Non-pigmented ciliary epithelial cell (primary cell): ENCODE measurements at places on chromosomes 5 and 9.

DNA sequence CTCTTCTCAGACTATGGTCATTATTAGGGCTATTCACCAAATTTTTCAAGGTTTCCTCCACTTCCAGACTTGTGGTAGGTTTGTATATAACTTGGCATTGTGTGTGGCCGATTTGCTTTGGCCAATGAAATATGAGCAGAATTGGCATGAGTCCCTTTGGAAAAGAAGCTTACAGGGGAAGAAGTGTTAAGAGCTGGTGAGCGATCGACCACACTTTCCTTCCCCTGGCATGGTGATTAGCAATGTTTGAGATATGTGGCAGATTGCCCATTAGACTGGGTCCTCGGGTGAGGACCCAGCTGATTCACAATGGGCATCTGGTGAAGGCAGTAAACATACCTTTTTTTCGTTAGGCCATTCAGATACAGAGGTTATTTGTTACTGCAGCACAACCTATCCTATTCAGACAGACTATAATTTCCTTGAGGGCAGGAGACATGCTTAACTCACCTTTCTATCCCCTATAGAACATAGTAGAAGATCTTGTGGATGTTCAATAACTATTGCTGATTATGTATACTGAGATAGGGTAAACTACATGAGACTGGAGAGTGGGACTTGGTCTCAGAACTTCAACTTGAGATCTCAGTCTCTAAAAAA, 62.8 kb upstream of the KLF9 start:
- no peak for DNase-seq

DNA sequence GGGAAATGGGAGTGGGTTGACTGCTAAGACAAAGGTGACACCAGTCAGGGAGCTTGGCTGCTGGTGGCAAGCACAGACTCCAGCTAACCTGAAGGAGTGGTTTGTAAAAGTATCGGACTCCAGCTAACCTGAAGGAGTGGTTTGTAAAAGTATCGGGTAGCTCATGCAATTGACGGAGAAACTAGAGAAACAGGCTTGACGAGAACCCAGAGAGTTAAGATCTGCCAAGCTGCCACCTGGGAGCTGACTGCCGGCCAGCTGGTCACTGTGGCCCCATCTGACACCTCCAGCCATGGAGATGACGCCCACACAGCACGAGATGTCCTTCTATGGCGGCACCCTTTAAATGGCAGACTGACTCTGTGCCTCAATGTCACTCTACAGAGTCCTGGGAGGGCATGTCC, 28.3 kb upstream of the CRB2 start:
- DNase-seq = no peak

DNA sequence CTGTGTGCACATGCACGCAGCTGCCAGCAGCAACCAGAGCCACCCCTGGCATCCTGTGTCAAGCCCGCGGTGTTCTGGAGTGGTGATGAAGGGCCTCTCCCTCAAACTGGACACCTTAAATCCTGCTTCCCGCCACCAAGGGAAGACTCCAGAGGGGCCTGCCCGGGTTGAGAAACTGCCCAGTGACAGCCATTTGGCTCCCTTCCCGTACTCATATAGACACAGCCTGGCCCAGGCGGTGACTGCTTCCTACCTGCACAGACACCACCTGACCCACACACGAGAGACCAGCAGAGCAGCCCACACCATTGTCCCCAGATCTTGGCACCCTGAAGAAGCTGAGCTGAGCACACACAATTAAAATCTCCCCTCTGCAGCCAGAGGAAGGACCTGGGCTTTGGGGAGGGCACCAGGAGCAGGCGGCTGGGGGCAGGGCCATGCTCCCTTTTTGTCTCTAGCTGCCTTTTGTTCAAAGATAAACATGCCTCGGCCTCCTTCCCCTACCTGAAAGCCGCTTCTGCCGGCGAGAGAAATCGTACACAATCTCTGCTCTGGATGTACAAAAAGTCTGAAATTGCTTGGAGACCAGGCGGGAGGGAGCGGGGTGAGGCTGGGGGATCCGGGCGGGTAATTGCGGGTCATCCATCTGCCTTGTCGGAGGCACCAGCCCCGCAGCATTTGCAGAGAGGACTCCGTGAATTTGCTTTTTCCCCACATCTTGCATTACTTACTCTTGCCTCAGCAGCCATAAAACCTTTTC, 78.4 kb downstream of the TSPAN17 start:
- DNase-seq = no peak

- DNase-seq = no peak
Measured at GRCh38 chr5:170397059-170397458, 7.9 kb upstream of the KCNMB1 start.

- no peak for DNase-seq
Measured at GRCh38 chr9:111037356-111037707, 938 bp downstream of the LPAR1 start.

DNA sequence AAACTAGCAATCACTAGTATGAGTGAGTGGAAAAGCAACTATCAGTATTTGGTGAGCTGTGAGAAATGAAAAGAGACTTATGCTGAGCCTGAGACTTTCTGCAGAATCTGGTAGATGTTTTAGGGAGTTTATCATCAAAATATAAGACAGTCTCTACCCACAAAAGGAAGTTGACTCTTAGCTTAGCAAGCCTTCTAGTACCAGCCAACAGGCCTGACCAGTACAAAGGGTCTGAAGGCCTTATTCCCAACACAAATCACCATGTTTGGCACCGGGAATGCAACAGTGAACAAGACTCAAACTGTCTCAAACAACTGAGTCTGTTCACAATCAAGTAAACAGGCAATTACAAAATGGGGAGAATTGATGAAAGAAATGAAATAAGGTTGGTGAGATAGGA, 244.4 kb downstream of the CWC27 start:
- DNase-seq = no peak

DNA sequence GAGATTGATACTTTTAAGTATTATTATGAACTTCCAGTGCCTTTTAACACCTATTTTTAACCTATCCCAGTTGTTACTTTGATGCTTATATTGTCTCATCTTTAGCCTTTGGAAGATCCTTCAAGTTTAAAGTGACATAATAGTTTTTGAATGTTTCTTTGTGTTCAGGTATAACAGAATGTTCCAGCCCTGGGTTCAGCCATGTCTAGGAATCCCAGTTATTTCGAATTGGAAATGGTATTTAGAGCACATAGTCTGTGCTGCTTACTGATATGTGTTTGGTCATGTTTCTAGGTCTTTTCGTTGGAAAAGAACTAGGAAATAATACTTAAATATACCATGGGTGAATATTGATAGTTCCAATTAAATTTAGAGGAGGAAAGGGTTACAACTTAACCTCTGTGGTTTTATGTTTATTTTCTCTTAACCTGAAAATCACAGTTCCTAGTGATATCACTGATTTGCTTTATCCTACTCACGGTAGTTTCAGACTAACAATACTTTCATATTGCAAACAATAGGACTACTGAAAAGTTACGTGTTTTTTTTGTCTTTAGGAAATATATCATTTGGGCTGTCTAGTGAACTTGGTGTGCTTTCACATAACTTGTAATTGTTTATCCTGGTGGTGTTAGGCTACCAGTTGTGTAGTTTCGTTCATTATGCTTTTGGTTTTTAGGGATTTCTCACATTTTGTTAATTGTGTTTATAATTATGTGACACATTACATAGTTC, 37.8 kb downstream of the UHRF2 start:
- no peak for DNase-seq

GRCh38 chr5:116498503-116499048, 76.0 kb downstream of the SEMA6A start:
- no peak for DNase-seq

DNA sequence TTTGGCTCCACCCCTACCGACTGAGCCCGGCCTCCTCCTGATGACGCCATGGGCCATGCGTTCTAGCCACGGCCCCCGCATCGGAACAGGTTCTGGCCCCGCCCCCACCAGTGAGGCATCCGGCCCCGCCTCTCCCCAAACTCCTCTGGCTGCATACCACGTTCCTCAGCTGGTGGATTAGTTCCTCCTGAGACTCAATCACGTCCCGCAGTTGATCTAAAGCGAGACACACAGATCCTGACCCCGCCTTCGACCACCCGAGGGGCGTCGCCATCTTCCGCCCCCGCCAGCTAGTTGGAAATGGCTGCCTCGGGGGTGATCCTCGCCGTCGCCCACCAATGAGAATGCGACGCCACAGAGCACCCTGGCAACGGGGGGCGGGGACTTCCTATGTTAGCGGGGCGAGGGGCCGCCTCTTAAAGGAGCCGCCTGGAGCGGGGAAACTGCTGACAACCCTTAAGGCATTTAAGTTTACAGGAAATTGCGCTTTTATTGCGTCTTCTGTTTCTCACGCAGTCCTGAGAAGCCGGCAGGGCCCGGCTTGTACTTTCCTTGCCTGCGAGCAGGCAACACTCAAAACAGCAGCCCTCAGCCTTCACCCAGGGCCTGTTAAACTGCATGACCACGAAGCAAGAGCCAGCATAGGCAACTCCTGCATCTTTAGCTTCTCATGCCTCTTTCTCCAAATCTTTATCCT, at the start of gene SPATA24:
SPATA24 (minus strand) TSS at position 303 of the 697 bp plus-strand sequence; CDS start at position 274, 29 bp downstream.
- peak; percentile 83 for DNase-seq

- DNase-seq = no peak
Measured at GRCh38 chr5:58335518-58335917, 124.4 kb downstream of the PLK2 start.

GRCh38 chr9:121219530-121219929, 17.9 kb upstream of the RAB14 start:
- no peak for DNase-seq

DNA sequence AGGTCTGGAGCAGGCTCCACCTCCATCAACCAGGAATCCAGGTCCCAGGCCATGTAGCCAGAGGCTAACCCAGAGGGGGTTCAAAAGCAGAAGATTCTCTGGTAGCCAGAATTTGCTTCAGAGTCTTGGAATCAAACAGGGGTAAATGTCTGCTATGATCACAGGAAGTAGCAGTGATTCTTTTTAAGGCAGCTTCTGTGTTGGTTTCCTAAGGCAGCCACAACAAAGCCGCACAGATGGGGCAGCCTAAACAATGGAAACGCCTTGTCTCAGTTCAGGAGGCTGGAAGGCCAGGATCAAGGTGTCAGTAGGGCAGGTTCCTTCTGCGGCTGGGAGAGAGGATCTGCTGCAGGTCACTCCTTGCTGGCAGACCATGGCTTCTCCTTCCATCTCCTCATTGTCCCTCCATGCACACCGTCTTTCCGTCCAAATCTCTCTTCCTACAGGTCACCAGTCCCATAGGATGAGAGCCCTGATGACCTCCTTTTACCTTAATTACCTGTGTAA, 167.3 kb downstream of the ROR2 start:
- DNase-seq = no peak

- DNase-seq = no peak
Measured at GRCh38 chr9:37004424-37004935, 29.6 kb downstream of the PAX5 start.

DNA sequence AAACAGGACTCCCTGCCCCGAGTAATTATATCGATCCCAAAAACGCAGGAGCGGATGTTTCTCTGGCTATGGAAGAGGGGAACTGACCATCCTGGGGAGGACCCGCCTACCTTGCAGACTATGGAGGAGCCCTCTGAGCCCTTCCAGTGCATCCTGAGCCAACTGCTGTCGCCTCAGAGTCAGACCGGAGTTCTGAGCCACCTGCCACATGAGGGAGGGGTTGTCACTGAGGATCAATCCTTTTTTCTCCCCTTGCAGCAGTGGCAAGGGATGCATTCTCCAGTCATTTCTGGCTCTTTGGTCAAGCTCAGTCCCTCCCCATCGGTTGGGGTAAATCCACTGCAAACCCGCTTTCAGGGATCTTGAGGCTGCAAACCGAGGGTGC, 709 bp downstream of the FANCG start:
- DNase-seq = no peak

- DNase-seq = no peak
Measured at GRCh38 chr9:4743131-4743875, 2.3 kb upstream of the AK3 start.

GRCh38 chr9:89522261-89522958, 24.5 kb upstream of the SEMA4D start:
- no peak for DNase-seq

GRCh38 chr5:55176176-55176818, 3.3 kb upstream of the CDC20B start:
- no peak for DNase-seq

DNA sequence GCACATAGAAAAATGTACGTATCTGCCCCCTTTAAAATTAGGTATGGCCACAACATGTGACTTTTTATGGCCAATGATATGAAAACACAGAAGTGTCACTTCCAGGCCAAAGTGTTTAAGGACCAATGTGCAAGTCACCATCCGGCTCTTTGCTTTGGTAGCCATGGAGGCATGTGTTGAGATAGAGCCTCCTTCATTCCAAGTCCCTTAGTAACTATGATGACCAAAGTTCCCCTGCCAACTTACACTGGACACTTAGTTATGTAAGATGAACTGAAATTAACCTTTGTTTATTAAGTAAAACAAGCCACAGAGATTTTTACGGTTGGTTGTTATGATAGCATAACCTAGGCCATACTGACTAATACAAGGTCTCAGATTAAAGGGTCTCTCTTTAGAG, 51.0 kb downstream of the FBN2 start:
- DNase-seq = peak; percentile 20

- no peak for DNase-seq
Measured at GRCh38 chr9:87676976-87677775, 48.7 kb upstream of the CTSL start.

- DNase-seq = peak; percentile 19
Measured at GRCh38 chr5:121572061-121572460, 279.6 kb upstream of the FTMT start.

DNA sequence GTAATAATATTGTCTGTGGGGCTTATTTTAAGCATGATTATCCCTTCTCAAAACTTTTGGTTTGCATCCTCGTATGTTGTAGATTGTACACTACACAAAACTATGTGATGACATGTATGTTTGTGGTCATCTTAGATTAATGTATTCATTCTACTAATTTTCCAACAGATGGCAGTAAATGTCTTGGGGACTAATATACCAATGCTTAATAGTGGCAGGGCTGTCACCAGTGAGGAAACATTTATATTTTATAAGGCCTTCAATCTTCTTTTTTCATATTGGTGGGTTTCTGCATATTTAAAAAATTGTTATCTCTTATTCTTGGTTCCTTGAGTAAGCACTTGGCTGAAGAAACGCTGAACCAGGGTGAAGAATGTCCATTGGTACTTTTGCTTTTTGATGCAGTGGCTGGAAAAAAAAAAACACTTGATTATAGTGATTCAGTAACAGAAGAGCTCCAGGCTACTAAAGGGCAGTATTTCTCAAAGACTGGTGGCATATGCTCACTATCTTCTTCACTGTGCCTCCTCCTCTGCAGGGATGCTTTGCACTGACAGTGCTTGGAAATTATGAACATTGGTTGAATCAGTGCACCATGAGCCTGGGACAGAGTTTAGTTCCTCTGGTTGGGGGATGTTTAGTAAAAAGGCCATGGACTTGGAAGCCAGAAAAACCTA, 530.3 kb downstream of the RASEF start:
- DNase-seq = no peak
